GM23248 (cell line): ENCODE measurements at places on chromosomes 3 and 15. TPM values are rescaled to one million over a fixed set of nuclear protein-coding genes. Genes with fewer than 3 reads are reported as not detected.
A peak's percentile ranks its signal among the peaks of the same experiment; 100 is the strongest.

The SLC12A6 gene
- 19.2 TPM in 2 replicates for total RNA-seq

The CSTA gene
- 1.8 and 2.0 TPM in 2 replicates for total RNA-seq

The IQGAP1 gene
- total RNA-seq: 165 and 185 TPM in 2 replicates

The ALDH1A3 gene
- total RNA-seq: 5.8 and 9.9 TPM in 2 replicates

The SPATA12 gene
- not detected in 2 replicates for total RNA-seq

The PLA2G4D gene
- total RNA-seq: not detected in 2 replicates

- no peak for DNase-seq
- H3K4me1 ChIP-seq: peaks cover 19% of the 10 kb centered on the region; the same call in 1 of the 2 replicates
- H3K27ac ChIP-seq: peak overlapping the region; percentile 70
Measured at GRCh38 chr15:41659855-41660234, 360 bp upstream of the MGA start.

DNA sequence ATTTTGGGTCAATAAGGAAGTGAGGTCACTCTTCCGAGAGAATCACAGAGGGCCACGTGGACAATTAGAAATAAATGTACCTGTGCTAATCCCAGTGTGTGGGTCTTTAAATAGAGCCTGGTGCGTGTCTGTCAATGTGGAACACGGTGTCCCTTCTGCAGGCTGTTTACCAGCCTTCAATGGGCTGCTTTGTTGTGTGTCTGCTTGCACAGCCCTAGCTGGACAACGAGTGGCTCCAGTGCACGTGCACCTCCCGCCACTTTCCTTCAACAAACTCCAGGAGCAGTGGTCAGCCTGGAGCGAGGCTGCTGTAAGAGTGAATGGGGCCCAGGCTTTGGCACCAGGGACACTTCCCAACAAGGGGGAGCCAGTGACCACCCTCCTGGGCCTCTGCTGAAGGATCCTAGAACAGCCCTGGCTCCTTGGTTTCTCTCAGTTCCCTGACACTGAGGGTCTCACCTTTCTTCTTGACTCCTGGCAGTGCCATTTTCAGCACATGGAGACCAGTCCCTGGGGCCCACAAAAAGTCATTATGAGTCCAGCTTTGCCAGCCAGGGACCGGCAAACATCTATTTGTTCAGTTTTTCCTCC is 76.1 kb downstream of the ISG20 start:
- H3K36me3 ChIP-seq: no peaks in the 10 kb centered on the region
- no peak for DNase-seq
- H3K4me1 ChIP-seq: no peaks in the 10 kb centered on the region
- no peak overlapping the region for H3K27ac ChIP-seq
- H3K27me3 ChIP-seq: peaks cover 26% of the 10 kb centered on the region

DNA sequence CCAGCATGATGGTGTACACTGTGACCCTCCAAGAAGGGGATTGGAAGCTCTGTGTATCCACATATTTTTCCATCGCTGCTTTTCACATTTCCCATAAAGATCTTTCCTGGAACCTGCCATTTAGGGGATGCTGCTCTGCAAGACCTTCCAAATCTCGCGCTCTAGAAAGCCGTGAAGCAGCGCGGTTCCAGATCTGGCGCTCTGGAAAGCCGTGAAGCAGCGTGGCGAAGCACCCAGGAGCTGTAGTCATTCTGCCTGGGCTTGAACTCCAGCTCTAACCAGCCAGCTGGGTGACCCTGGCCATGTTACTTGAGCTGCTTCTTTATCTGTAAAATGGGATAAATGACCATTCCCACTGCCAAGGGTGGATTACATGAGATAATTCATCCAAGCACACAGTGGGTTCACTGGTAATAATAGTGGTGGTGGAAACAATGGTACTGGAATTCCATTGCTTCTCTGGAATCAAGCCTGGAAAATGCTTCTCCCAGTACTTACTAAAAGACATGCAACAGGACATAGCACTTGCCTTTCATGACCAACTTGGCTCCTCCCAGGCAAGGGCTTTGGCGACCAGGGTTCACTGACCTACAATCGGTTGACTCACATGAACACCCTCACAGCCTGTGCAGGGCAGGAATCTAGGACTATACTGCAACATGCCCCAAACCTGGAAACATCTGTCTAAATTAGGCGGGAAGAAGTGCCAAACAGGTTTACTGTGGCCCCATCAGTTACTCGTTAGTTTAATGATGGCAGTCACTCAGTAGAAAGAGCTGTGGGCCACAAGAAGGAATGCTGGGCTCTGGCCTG is 70.7 kb downstream of the XXYLT1 start:
- no peaks in the 10 kb centered on the region for H3K27me3 ChIP-seq
- H3K27ac ChIP-seq: no peak overlapping the region
- H3K4me1 ChIP-seq: peaks cover 50% of the 10 kb centered on the region
- H3K36me3 ChIP-seq: no peaks in the 10 kb centered on the region

- DNase-seq: peak; percentile 88
- H3K4me3 ChIP-seq: peak overlapping the region; percentile 64
- no peaks in the 10 kb centered on the region for H3K36me3 ChIP-seq
- peaks cover 22% of the 10 kb centered on the region for H3K4me1 ChIP-seq
Measured at GRCh38 chr15:96234109-96234892, 96.2 kb upstream of the NR2F2 start.

GRCh38 chr15:56886363-56886931 is 32.0 kb upstream of the TCF12 start:
- no peaks in the 10 kb centered on the region for H3K27me3 ChIP-seq
- peak; percentile 46 for DNase-seq
- H3K36me3 ChIP-seq: no peaks in the 10 kb centered on the region
- peak overlapping the region; percentile 89 for H3K27ac ChIP-seq
- peak overlapping the region; percentile 75 for H3K4me3 ChIP-seq

GRCh38 chr3:126058666-126059065 is 25.3 kb downstream of the SLC41A3 start:
- no peak for DNase-seq
- no peak overlapping the region for H3K27ac ChIP-seq
- no peak overlapping the region for H3K4me3 ChIP-seq
- H3K4me1 ChIP-seq: no peaks in the 10 kb centered on the region

DNA sequence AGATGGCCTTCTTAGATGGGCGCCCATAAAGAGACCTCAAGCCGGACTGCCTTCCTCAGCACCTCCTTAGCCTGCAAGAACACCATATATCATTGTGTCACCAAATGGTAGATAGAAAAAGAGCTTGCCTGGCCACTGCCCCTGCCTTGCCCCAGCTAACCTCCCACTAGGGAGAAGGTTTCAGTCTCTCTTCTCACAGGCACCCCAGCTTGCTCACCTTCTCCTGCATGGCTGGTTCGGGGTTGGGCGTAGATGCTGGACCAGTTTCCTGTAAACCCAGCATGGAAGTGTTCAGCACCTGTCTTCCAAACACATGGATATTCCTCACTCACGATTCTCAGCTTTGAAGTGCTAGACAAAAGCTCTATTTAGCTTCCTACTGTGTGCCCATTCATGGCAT is 3.3 kb upstream of the SLC22A14 start:
- H3K4me1 ChIP-seq: no peaks in the 10 kb centered on the region
- no peak overlapping the region for H3K27ac ChIP-seq
- no peaks in the 10 kb centered on the region for H3K27me3 ChIP-seq
- H3K36me3 ChIP-seq: no peaks in the 10 kb centered on the region
- DNase-seq: no peak

GRCh38 chr3:51384055-51384725 is 901 bp upstream of the MANF start:
- peak overlapping the region; percentile 98 for H3K4me3 ChIP-seq
- peak; percentile 66 for DNase-seq
- no peaks in the 10 kb centered on the region; the same call in 1 of the 2 replicates for H3K36me3 ChIP-seq
- peaks cover 16% of the 10 kb centered on the region for H3K4me1 ChIP-seq
- peak overlapping the region; percentile 82 for H3K27ac ChIP-seq
- no peaks in the 10 kb centered on the region for H3K27me3 ChIP-seq

- H3K4me3 ChIP-seq: no peak overlapping the region
- no peak overlapping the region for H3K27ac ChIP-seq
- no peaks in the 10 kb centered on the region for H3K27me3 ChIP-seq
- no peak for DNase-seq
- peaks cover 7% of the 10 kb centered on the region; the same call in 1 of the 2 replicates for H3K4me1 ChIP-seq
- H3K36me3 ChIP-seq: no peaks in the 10 kb centered on the region; the same call in 1 of the 2 replicates
Measured at GRCh38 chr3:122508135-122508914, 6.4 kb downstream of the KPNA1 start.

- 0 out of 2 replicates have a peak, but pooled peaks cover 5% of the 10 kb centered on the region for H3K4me1 ChIP-seq
- H3K27me3 ChIP-seq: no peaks in the 10 kb centered on the region
- H3K27ac ChIP-seq: no peak overlapping the region
- H3K36me3 ChIP-seq: no peaks in the 10 kb centered on the region
- no peak overlapping the region for H3K4me3 ChIP-seq
Measured at GRCh38 chr3:64878362-64878761, 190.6 kb upstream of the ADAMTS9 start.

DNA sequence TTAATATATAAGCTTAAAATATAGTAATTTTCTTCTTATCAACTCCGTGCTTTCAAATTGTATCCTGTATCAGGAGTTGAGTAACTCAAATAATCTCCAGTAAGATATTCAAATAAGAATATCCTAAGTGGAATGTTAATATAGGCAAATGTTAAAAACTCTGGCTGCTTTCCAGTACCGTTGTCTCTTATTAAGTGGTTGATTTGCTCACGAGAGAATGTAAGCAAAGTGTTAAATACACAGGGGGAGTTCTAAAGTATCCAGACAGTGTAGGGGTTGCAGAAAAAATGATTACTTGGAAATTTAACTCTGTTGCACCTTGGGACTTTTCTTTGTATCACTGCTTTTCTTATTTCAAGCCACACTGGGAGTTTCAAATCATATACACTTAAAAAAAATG is 478.9 kb upstream of the TBL1XR1 start:
- no peaks in the 10 kb centered on the region for H3K27me3 ChIP-seq
- no peak for DNase-seq
- no peaks in the 10 kb centered on the region for H3K36me3 ChIP-seq
- no peak overlapping the region for H3K27ac ChIP-seq
- H3K4me1 ChIP-seq: peaks cover 28% of the 10 kb centered on the region
- H3K4me3 ChIP-seq: no peak overlapping the region

DNA sequence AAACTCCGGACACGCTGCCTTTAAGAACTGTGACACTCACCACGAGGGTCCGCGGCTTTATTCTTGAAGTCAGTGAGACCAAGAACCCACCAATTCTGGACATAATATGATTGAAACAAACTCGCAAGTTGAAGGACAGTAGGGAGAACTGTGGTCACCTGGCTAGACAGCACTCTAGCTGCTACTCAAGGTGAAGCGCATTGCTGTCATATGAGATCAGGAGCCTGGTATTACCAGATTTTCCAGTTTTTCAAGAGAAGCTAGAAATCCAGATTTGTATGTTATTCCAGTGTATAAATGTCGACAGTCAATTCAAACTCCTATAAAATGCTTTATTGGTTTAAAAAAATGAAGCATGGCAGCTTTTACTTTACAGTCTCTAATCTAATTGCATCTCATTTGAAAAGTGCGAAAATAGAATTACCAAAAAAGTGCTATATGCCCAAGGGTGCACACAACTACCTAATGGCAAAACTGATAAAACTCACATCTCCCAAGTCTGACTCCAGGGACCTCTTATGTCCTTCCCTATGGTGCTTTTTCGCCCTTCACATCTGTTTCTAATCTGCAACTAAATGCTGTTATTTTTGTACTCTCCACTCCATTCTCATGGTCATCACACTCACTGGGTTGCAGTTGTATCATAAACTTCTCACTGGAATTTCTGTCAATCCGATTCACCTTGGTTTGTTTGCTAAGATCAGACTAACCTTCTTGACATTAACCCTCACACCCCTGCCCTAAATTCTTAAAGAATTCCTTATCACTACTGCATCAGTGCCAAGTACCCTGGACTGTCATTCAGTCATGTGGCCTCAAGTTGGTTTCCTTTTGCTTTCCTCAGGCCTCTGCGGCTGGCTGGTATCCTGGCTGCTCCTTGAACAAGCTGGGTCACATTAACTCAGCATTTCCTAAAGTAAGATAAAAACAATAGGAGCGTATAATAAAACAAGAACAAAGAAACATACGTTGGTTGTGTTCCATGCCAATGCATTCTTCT is 31.5 kb upstream of the ARHGEF26 start:
- no peaks in the 10 kb centered on the region for H3K4me1 ChIP-seq
- H3K27me3 ChIP-seq: no peaks in the 10 kb centered on the region
- H3K36me3 ChIP-seq: no peaks in the 10 kb centered on the region
- H3K4me3 ChIP-seq: no peak overlapping the region

DNA sequence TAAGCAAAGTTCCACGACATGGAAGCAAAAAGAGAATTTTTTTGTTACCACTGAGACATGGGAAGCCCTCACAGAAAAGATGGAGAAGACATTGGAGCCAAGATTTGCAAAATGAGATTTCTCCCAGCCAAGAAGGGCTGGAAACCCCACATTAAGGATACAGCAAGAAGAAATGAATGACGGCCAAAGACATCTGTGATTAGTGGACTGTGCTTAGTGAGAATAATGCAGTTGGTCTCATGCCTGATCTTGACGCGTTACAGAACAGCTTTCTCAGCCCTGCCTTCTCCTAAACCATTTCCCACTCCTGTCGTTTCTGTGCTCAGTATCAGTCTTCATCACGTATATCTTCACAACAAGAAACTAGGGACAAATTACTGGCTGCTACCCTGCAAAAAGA is 45.8 kb upstream of the ARRDC4 start:
- no peaks in the 10 kb centered on the region for H3K4me1 ChIP-seq
- H3K4me3 ChIP-seq: no peak overlapping the region
- no peaks in the 10 kb centered on the region for H3K36me3 ChIP-seq
- peaks cover 3% of the 10 kb centered on the region; the same call in 1 of the 2 replicates for H3K27me3 ChIP-seq

DNA sequence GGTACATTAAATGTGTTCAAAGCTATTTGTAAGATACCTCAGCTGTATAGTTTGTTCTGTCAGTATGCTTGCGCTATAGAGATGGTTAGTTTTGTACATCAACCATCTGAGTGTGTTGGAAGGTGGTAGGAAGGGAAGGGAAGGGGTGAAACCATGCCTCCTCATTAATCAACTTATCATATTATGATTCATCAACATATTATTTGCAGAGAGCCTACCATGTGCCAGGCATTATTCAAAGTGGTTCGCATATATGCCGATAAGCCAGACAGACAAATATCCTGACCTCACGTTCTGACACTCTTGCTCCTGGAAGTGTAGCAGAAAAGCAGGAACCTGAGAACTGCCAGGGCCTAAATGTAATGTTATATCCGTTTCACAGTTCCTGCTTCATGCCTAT is 248.1 kb upstream of the NR2E3 start:
- H3K27me3 ChIP-seq: no peaks in the 10 kb centered on the region
- no peak overlapping the region for H3K27ac ChIP-seq
- DNase-seq: no peak
- no peaks in the 10 kb centered on the region; the same call in 1 of the 2 replicates for H3K36me3 ChIP-seq
- no peak overlapping the region for H3K4me3 ChIP-seq
- H3K4me1 ChIP-seq: peaks cover 34% of the 10 kb centered on the region

DNA sequence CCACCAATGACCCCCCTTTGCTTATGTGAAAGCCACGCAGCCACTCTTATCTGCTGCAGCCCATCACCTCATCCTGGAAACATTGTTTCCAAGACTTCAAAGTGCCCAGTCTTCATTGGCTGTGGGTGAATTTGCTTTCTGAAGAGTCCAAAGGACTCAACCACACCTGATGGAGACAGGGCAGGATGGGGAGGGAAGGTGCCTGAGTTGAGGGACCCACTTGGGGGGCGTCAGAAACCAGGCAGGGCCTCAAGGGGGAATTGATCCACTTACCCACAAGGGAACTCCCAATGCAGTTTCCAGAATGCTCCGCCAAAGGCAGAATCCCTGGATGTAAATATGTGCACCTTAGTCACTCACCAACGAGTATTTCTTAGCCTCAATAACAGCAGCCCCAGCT is 147.9 kb upstream of the ATP2B2 start:
- no peak for DNase-seq
